ENCODE measurements at places on chromosomes 2 and 18.

DNA sequence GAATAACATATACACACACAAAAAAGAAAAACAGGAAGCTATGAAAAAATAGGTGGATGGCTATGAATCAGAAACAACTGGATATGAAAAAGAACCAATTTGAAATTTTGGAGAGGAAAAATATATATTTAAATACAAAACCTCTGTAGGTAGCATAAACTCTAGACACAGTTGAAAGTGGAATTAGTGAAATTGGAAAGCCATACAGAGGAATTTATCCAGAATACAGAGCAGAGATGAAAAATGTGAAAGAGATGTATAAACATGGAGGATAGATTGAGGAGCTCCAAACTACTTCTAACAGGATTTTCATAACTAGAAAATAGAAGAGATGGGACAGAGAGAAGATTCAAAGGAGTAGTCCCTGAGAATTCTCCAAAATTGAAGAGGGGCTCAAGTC lies 168.8 kb downstream of the SEPTIN10 start:
- DNase-seq: no peak

GRCh38 chr18:55510809-55511208 lies 77.2 kb downstream of the TCF4 start:
- peak; percentile 44 for DNase-seq

DNA sequence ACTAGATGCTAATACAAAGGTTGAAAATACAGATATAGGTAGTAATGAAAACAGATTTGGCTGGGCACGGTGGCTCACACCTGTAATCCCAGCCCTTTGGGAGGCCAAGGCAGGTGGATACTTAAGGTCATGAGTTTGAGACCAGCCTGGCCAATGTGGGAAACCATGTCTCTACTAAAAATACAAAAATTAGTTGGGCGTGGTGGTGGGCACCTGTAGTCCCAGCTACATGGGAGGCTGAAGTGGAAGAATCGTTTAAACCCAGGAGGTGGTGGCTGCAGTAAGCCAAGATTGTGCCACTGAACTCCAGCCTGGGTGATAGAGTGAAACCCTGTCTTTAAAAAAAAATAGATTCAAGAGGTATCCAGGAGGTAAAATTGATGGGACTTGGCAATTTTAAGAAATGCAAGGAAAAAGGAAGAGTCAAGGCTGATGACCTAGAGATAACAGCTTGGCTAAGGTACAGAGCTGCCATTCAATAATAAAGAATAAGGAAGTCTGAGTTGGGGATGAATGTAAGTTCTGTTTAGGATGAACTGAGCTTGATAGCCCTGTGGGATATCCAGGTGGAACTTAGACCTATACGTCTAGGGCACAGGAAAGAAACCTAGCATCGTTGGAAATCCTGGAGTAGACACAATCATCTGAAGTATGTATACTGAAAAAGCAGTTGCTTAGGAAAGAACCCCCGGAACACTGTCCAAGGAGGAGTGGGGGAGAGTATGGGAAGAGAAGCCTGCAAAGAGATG lies 9.1 kb downstream of the MAT2A start:
- no peak for DNase-seq

DNA sequence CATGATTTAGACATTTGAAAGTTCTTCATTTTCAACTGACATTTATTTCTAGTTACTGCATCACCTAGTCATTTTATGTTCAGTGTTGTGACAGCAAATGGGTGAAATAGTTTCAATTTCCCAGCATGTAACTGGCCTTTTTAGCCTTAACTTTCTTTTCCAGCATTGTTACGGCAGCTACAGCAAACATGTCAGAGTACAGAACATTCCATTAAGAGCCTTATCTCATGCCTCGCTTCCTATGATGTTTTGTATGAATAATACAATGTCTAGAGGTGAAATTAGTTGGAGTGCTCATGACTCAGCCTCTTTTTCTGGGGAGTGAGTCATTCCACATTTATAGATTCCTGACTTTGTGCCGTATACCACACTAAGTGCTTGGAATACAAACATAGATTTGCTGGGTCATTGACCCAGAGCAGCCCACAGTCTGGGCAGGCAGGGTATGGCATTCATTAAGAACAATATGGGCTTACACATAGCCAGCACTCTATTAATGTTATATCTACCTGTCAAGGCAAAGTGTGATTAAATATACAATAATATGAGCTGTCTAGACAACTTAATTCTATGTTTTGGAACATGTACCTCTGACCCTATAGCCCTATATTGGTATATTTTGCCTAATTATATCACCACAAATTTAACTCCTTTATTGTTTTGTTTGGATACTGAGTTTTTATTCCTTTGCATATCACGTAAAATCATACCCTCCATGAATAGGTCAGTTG lies 72.2 kb downstream of the MAP2 start:
- DNase-seq: peak; percentile 72

GRCh38 chr2:34961822-34962221 lies 1362.7 kb upstream of the FAM98A start:
- no peak for DNase-seq

DNA sequence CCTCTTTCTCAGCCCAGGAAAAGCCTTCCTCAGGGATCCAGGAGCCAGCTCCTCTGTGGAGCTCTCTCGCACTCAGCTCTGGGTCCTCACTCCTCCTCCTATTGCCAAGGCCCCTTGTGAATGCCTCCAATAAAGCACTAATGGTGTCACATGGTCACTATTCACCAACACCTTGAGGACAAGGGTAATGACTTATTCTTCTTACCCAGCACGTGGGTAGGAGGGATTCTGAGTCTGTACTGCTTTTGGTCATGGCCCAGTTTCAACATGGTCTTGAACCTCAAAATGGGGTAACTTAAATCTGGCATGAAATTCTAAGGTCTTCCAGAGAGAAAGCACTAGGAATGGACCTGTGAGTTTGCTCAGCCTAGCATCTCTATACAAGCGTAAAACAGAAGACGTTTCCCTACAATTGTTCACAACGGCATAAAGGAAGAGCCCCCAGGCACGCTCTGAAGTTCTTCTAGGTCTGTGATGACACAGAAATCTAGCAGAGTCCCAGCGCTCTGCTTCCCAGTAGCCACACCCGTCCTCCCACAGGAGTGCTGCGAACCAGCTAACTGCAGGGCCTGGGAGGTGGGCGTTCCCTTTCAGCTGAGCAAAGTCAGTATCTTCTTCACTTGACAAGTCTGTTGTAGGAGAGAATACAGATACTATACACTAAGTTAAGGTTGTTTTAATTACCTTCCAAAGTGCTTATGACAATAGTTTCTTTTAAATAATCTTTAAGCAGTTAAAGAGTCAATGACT lies 14.6 kb upstream of the KIDINS220 start:
- no peak for DNase-seq

- DNase-seq: no peak
Observed at GRCh38 chr2:213991453-213992108, 419.3 kb upstream of the VWC2L start.

DNA sequence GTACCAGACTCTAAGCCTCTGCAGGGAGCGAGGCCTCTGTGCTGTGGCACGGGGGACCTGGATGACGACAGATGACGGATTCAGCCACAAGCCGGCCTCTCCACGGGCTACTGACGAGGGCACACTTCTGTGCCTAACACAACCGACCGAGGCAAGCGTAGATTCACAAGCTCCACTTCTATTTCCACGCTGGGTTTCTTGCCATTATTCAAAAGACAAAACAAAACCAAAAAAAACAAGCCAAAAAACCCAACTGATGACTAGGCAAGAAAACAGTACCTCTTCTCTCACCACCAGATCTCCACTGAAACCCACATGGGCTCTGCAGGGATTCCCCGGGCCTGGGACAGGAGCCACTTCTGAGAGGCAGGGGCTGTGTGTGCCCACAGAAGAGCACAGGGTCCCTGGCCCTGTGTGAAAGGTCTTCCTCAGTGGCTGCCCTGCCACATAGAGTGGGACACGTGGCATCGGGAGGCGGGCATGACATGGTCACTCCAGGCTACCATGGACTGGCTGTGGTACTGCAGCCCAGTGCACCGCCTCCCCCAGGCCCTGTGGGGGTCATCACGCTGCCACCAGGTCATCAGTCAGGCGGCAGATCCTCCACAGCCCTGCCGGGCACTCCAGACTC lies 254.7 kb downstream of the HDAC4 start:
- no peak for DNase-seq

- no peak for DNase-seq
Observed at GRCh38 chr2:55869637-55870325, 53.8 kb downstream of the EFEMP1 start.

DNA sequence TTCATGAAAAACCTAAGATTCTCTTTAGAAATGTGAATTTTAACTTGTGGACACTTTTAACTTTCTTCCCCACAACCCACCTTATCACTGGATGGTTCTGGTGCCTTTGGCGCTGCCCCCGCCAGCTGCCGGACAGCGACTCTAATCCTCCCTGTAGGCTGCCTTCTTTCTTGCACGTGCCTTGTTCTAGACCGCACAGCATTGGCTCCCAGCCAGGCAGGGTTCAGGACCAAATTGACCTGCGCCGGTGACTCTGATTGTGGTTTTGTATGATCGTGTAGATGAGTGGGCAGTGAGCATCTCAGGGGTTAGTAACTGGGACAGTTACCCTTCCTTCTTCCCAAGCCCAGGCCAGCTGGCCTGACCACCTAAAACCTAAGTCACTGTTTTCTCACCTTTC lies 106.8 kb downstream of the ASAP2 start:
- DNase-seq: no peak

All from smooth muscle cell of the brain vasculature (primary cell).